ENCODE measurements at places on chromosomes 12 and 14.

DNA sequence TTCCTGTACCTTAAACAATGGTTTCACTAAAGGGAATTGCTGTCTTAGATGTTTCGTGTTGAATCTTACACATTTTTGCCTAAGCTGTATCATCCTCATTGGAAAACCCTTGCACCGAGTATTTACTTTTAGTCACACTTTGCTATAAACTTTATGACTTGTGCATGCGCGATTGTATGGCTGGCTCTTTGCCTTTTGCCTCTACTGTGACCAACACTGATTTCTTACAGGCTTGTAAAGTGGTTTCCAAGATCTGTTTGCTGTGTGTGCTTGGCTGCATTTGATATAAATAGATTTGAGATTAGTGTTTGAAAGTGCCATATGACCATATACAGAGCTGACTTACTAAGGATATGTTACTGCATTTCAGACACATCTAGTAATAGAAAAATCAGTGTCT lies 40.5 kb downstream of the RASSF3 start:
- no peak for DNase-seq

DNA sequence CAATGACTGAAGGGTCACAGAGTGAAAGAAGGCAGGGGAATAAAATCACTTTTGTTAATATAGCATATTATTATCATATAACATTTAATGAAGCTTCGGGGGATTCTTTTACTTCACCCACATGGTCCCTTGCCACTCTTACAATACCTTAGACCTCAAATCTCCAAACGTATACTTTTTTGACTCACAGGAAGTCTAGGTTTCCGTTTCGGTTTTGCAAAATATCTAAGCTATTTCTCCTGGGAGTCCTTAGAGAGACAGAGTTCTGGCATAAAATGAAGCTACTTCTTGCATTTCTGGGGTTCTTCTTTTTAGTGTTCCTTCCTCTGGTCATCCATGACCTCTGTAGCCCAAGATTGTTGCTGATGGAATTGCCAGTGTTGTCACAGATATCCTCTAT lies 590.5 kb upstream of the ATP2B1 start:
- no peak for DNase-seq

DNA sequence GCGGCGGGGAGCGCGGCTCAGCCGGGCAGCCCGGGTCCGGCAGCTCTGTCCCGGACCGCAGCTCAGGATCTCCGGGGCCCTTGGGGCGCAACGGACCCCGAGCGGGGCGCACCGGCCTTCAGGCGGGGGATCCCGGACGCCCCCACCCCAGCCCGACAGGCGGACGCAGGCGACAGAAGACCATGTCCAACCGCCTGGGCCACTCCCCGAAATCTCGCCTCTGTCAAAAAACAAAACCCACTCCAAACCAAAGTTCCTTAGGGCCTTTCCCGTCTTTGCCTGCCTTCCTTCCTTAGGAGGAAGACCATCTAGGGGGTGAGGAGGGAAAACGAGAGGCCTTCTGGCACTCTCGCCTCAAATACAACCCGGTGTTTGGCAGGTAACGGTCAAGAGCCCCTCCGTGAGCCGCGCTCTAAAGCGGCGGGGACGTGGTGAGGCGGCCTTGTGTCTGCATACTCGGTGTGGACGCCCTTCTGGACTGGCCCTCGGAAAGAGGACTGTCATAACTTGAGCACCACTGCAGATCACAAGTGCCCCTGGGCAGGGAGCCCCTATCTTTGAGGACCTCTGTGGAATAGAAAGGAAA lies 604 bp downstream of the HCFC2 start:
- no peak for DNase-seq

DNA sequence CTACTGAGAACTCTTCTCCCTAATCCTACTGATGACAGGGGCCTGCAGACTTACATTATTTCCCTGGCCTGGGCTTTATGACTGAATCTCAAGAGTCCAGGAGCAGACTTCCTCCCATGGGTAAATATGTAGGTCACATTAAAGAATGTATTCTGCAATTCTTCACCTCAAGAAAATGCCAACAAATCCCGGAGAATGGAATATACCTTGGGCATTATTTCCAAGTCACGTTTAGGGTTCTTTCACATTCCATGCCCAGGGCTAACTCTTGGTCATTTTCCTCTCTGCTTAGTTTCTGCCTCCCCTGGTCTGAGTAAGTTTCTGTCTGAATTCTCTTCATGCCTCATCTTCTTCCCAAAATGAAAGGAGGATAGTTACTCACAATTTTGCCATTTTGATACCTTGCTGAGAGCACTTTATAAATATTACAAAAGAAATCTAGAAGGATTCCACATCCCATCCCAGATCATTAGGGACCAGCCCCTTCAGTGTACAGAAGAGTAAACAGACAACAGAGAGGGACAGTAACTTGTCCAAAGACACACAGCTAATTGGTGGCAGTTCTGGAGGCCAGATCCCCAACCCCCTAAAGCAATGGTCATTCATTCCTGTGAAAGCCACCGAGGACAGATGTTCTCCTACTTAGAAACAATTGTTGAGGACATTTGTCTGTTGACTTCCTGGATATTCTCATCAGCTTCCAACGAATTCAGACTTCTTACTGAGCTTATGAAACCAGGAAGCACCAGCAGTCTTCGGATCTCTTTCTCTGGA lies 605 bp downstream of the PAH start:
- DNase-seq, result no peak

DNA sequence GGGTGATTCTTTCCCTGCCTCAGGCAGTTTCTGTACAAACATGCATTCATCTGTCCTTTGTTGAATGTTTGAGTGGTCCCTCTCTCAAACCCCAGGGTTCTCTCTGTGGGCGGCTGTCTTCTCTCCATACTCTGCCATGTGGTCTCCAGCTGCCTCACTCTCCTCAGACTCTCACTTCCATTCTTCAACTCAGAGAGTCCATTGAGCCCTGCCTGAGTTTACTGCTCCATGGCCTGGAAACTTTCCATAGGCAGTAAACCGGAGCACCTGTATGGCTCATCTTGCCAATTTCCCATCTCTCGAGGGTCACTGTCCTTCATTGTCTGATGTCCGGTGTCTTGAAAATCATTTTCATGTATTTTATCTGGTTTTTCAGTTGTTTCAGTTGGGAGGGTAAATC lies 11.3 kb downstream of the C14orf132 start:
- DNase-seq, result no peak

GRCh38 chr14:41548666-41549065 lies 58.0 kb upstream of the LRFN5 start:
- DNase-seq, result no peak

DNA sequence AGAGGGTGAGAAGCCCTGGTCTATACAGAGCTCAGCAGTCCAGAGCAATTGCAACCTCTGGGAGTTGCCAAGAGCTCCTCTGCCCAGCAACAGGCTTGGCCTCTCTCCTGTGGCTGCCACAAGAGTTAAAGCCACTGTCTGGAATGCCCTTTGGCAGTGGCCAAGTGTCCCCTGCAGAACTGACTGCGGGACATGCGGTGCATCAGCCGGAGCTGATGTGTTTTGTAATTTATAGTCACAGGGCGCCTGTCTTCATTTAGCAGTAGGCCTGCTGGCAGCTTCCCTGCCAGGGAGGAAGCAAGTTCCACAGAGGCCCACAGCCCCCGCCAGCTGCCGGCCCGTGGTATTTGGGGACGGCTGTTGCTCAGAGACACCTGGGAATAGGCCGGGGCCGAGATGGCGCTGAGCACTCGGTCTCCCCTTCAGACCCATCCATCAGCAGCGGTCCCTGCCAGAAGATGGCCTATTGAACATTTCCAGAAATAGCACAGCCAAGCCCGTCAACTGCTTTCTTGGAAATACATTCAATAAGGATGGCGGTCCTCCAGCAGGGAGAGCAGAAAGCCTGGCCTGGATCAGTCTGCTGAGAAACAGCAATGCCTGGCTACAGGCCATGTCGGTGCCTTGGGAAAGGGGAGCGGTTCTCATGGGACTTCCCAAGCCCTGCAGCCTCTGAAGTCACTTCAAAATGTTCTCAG lies 217.4 kb downstream of the CRADD start:
- no peak for DNase-seq

- no peak for DNase-seq
Measured at GRCh38 chr14:23556700-23557440, 799 bp downstream of the THTPA start.

GRCh38 chr12:9740106-9740750 lies 7.3 kb upstream of the CLECL1 start:
- no peak for DNase-seq

DNA sequence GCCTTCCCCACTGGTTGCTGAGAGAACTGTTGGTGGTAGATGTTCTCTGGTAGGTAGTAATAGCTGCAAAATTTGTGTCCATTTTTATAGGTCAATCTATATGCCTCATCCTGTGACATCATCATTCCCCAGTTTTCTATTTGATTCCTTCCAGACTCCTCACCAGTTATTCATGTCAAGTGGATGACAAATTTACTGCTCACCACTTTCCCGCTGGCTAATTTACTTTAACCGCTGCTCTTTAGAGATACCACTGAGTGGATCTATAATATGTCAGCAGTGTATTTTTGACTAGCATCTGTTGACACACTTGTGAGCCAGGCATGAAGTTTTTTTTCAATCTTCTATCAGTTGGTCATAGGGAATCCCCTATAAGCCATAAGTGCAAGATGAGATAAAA lies 24.6 kb downstream of the GPR65 start:
- DNase-seq, result no peak

GRCh38 chr14:104749111-104749649 lies 3.8 kb upstream of the SIVA1 start:
- DNase-seq, result no peak

GRCh38 chr12:7989827-7990491 lies 42.6 kb upstream of the FOXJ2 start:
- peak; percentile 95 for DNase-seq

DNA sequence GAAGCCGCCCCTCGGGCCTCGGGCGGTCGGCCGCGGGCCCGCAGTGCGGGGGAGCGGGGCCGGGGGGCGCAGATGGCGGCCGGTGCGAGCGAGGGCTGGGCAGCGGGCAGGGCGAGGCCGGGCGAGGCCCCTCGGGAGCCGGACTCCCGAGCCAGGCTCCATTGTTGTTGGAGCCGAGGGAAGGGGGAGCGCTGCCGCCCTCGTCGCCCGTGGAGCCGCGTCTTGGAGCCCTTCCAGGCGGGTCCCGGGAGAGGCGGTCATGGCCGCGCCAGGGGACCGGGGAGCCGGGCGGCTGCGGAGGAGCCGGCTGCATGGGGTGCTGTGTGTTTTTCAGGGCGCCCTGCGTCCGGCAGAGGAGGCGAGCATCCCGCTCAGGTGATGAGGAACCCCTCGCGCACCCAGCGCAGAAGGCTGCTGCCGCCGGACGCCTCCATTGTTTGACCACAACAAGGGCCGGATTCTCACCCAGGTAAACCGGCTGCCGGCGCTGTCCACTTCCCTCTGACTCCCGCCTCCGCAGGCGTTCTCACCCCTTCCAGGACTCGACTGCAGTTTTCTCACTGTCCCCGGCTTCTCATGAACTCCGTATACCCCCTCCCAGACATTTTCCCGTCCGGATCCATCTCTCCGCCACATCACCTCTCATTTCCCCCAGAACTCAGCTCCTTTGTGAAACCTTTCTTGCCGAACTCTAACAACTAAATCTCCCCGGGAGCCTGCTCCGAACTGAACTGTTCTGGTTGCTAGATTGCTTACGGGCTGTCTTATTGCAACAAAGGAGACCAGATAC lies 732 bp downstream of the ZNF664 start:
- peak; percentile 8 for DNase-seq

DNA sequence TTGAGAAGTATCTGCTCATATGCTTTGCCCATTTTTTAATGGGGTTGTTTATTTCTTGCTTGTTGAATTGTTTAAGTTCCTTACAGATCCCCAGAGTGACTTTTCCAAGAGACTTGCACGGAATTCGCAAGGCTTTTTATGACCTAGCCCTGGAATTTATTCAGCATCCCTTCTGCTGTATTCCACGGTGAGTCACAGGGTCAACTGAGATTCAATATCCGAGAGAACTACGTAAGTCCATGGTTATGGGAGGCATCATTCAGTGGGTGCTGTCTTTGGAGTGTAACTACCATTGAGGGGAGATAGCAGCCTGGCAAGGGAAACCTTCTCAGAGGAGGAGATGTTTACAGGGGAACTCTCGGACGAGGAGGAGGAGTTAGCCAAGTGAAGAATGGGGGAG lies 20.9 kb upstream of the GPRC5A start:
- DNase-seq, result no peak

- no peak for DNase-seq
Measured at GRCh38 chr14:37375566-37375965, 177.8 kb downstream of the MIPOL1 start.

GRCh38 chr12:82972624-82973023 lies 285.9 kb downstream of the TMTC2 start:
- no peak for DNase-seq

GRCh38 chr12:24778486-24779304 lies 170.2 kb downstream of the BCAT1 start:
- no peak for DNase-seq

DNA sequence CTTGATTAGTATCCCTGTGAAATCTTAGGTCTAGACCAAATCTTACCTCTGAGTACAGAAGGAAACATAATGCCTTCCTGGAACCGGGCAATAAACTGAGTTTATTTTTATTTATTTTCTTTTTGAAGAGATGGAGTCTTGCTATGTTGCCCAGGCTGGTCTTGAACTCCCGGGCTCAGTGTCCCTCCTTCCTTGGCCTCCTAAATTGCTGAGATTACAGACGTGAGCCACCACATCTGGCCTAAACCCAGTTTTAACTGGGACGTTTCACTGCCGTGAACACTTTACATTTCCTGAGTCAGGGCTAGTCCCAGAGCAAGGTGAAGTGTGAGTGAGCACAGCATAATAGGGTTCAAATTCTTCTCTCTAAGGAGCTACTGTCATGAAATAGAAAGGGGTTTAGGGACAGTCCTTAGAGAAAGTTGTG lies 671 bp downstream of the GUCY2C start:
- no peak for DNase-seq

GRCh38 chr12:127304751-127305725 lies 961.9 kb upstream of the TMEM132C start:
- DNase-seq, result no peak

GRCh38 chr14:98682726-98683125 lies 589.3 kb downstream of the BCL11B start:
- no peak for DNase-seq

GRCh38 chr12:18207266-18207665 lies 54.1 kb upstream of the PIK3C2G start:
- DNase-seq, result no peak
